Upper lobe of right lung (tissue), 1 donor: ENCODE measurements at places on chromosomes 5 and 9. TPM values are rescaled to one million over a fixed set of nuclear protein-coding genes. Genes with fewer than 3 reads are reported as not detected.
A peak's percentile ranks its signal among the peaks of the same experiment; 100 is the strongest.

DNA sequence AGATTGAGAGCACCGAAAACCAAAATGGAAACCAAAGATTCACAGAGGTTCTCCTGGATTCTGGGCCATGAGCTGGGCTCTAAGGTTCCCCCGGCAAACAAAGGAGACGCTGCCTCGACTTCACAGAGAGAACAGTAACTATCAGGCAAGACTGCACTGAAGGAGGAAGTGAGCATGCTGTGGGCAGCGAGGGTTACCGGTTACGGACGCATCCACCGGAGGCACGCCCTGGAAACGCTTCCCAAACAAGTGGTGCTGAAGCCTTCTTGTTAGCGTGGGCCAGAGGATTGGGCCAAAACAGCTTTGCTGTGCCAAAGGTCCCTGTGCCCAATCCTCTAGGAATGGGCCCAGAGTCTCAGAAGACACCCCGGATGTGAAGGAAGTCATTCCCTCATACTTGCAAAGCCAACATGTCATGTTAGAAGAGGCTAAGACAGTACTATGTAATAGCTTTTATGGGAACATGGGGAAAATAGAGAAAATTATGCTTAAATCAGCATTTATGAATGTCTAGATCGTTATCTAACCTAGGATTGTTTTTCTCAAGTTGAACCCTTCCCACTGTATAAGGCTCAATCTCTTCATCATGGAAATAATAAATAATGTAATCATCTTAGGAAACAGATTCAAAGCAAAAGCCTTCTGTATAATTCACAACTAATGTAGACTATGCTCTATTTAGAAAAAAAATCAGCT is 145.4 kb downstream of the GABBR2 start:
- no peak overlapping the region for H3K27ac ChIP-seq
- H3K4me3 ChIP-seq, result no peak overlapping the region
- no peak for DNase-seq
- no peaks in the 10 kb centered on the region for H3K36me3 ChIP-seq

The SMIM32 gene
- total RNA-seq, result not detected

The ZNF483 gene
- total RNA-seq, result 8.7 TPM

The VLDLR gene
- 23.1 TPM for total RNA-seq

DNA sequence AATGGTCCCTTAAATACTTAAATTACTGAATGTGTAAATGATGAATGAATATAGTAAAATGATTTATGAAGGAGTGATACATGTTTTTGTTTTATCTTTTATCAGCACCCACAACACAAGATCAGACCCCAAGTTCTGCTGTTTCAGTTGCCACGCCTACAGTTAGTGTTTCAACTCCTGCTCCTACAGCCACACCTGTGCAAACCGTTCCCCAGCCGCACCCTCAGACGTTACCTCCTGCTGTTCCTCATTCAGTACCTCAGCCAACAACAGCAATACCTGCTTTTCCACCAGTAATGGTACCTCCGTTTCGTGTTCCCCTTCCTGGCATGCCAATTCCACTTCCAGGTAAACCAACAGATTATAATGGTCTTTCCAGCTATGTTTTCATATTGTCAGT is 16.3 kb downstream of the TCERG1 start:
- H3K36me3 ChIP-seq, result peaks cover 82% of the 10 kb centered on the region
- H3K27me3 ChIP-seq, result no peaks in the 10 kb centered on the region
- no peak for DNase-seq

DNA sequence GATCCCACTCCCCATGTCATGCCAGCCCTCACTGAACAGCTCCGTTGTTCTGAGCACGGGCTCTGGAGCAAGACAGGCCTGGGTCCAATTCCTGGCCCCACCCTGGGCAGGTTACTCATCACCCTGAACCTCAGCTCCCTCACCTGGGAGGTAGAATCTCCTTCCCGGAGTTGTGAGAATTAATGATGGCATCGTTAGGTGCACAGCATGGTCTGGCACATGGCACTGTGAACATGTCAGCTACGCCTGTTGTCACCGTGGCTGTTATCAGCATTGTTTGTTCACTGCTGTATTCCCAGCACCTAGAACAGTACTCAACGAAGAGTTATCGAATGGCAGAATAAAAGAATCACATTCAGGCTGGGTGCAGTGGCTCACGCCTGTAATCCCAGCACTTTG is 43.0 kb downstream of the LRSAM1 start:
- peaks cover 6% of the 10 kb centered on the region for H3K4me1 ChIP-seq
- no peaks in the 10 kb centered on the region for H3K27me3 ChIP-seq
- no peak for DNase-seq
- H3K36me3 ChIP-seq, result peaks cover 73% of the 10 kb centered on the region
- H3K4me3 ChIP-seq, result no peak overlapping the region

GRCh38 chr9:92650839-92651621 is 18.9 kb downstream of the IPPK start:
- no peaks in the 10 kb centered on the region for H3K27me3 ChIP-seq
- no peak overlapping the region for H3K27ac ChIP-seq
- H3K4me1 ChIP-seq, result no peaks in the 10 kb centered on the region
- DNase-seq, result peak; percentile 61
